Immature natural killer cell (primary cell): ENCODE measurements at places on chromosomes 5 and 9.

GRCh38 chr5:173679909-173680630, 63.6 kb upstream of the BOD1 start:
- H3K4me1 ChIP-seq: no peaks in the 10 kb centered on the region
- no peaks in the 10 kb centered on the region for H3K36me3 ChIP-seq
- H3K4me3 ChIP-seq: no peak overlapping the region
- no peak overlapping the region for H3K27ac ChIP-seq

- peak overlapping the region; percentile 74 for H3K4me3 ChIP-seq
- H3K36me3 ChIP-seq: no peaks in the 10 kb centered on the region
- H3K4me1 ChIP-seq: peaks cover 8% of the 10 kb centered on the region
These were observed 159.5 kb downstream of the GNA14 start for GRCh38 chr9:77488439-77489126.

- DNase-seq: no peak
- H3K4me1 ChIP-seq: no peaks in the 10 kb centered on the region
- no peak within 1 kb of the TSS for H3K4me3 ChIP-seq
- H3K27ac ChIP-seq: no peak within 1 kb of the TSS
- peaks cover 6% of the 10 kb centered on the region for H3K27me3 ChIP-seq
- H3K36me3 ChIP-seq: no peaks in the 10 kb centered on the region
These were observed at the start of gene RGS3 for GRCh38 chr9:113463418-113464285. TSS of gene RGS3 (plus strand) at chr9:113463727. CDS start at chr9:113463803, 76 bp downstream.

GRCh38 chr5:129135633-129136032, 41.1 kb downstream of the ISOC1 start:
- no peak for DNase-seq
- H3K27me3 ChIP-seq: no peaks in the 10 kb centered on the region
- H3K4me3 ChIP-seq: no peak overlapping the region
- no peaks in the 10 kb centered on the region for H3K4me1 ChIP-seq

GRCh38 chr9:93865245-93865644, 89.9 kb downstream of the BARX1 start:
- H3K27ac ChIP-seq: no peak overlapping the region
- no peaks in the 10 kb centered on the region for H3K36me3 ChIP-seq
- H3K4me1 ChIP-seq: no peaks in the 10 kb centered on the region

DNA sequence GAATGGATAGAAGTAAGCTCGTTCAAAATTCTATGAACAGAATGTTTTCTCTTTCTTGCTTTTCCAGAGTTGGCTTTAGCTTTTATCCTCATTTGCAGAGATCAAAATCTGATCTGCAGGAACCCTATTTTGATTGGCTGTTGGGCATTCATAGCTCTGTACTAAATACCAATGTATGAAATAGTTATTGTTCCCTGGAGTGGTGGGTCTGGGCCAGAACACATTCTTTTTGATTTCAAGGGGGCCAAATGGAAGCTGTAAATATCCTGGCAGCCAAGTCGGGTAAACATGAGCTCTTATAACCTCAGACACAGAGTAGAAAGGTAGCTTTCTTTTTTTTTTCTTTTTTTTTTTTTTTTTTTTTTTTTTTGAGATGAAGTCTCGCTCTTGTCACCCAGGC, 241.5 kb downstream of the PDZD2 start:
- no peaks in the 10 kb centered on the region for H3K27me3 ChIP-seq
- H3K4me3 ChIP-seq: no peak overlapping the region
- no peak overlapping the region for H3K27ac ChIP-seq
- no peaks in the 10 kb centered on the region for H3K36me3 ChIP-seq

DNA sequence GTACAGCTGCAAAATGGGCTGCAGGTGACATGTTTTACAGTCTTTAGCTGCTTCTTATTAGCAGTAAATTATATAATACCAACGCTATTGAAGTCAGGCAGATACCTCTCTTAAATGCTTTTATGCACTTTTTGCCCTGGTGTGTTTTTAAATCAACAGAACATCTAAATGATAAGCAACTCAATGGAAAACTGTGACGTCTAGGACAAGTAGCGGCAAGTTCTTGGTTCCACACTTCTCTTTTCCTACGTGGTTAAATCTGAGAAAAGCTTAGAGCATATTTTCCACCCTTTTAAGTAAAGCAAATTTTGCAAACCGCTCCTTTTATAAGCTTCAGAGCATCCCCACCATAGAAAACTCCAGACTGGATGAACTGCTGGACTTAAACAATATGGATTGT, 58.1 kb downstream of the CEMIP2 start:
- no peak for DNase-seq
- H3K27me3 ChIP-seq: peaks cover 6% of the 10 kb centered on the region
- H3K36me3 ChIP-seq: peaks cover 42% of the 10 kb centered on the region
- H3K4me3 ChIP-seq: no peak overlapping the region

- H3K4me1 ChIP-seq: no peaks in the 10 kb centered on the region
- H3K27ac ChIP-seq: no peak overlapping the region
- H3K36me3 ChIP-seq: no peaks in the 10 kb centered on the region
- H3K27me3 ChIP-seq: no peaks in the 10 kb centered on the region
These were observed 662.1 kb upstream of the FTMT start for GRCh38 chr5:121189342-121190305.

- no peak overlapping the region for H3K27ac ChIP-seq
- no peaks in the 10 kb centered on the region for H3K27me3 ChIP-seq
- H3K4me3 ChIP-seq: no peak overlapping the region
- DNase-seq: no peak
- no peaks in the 10 kb centered on the region for H3K36me3 ChIP-seq
These were observed 999.6 kb upstream of the DMAC1 start for GRCh38 chr9:8799206-8799605.

- H3K4me1 ChIP-seq: peaks cover 33% of the 10 kb centered on the region
- H3K4me3 ChIP-seq: no peak overlapping the region
- no peak overlapping the region for H3K27ac ChIP-seq
These were observed 142.8 kb downstream of the TMEM38B start for GRCh38 chr9:105836936-105837660.

DNA sequence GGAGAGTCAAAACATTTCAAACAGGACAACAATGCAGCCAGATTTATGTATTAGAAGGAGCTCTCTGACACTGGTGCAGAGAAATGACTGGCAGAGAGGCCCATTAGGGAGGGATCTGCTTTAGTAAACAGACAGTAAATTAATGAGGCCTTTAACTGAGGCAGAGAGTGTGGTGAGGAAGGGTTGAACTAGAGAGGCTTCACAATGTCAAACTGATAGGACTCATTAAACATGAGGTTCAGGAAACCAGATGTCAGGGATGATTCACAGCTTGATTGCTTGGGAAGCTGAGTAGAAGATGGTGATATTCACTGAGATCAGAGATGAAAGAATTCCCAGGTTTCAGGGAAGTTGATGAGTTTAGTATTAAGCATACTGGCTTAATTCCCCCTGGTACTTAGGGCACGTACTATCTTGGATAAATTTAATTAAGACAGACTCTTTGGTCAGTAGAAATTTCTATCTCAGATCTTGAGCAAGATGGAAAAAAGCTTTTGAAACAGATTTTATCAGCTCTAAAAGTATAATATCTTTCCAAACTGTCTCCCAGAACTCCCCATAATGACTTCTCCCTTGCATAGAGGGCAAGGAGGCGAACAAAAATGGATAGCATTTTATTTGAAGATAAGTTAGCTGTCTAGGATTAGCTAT, 8.6 kb upstream of the MUSK start:
- H3K27me3 ChIP-seq: peaks cover 4% of the 10 kb centered on the region
- DNase-seq: no peak
- no peak overlapping the region for H3K4me3 ChIP-seq

GRCh38 chr5:147465747-147466146, 44.1 kb downstream of the DPYSL3 start:
- no peak for DNase-seq
- H3K27ac ChIP-seq: no peak overlapping the region
- no peaks in the 10 kb centered on the region for H3K4me1 ChIP-seq
- H3K36me3 ChIP-seq: no peaks in the 10 kb centered on the region

- H3K4me1 ChIP-seq: no peaks in the 10 kb centered on the region
- H3K36me3 ChIP-seq: no peaks in the 10 kb centered on the region
- peaks cover 7% of the 10 kb centered on the region for H3K27me3 ChIP-seq
- no peak for DNase-seq
- H3K4me3 ChIP-seq: no peak overlapping the region
These were observed 19.1 kb downstream of the GLRA1 start for GRCh38 chr5:151905557-151905961.

DNA sequence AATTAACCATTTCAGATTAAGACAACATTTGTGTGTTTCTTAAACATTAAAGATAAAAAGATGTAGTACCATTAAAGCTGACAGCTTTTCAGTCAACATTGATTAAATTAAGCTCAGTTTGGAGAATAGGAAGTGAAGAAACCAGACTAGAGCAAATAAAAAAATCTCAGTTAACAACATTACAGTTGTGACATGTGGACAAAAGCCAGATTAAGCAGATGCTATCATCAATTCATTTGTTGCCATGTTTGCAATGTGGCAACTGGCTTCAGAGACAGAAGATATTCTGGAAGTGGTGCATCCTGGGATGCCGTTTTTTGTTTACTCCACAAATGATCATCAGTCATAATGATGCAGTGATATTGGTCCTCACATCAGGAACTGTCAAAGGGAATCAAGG, 70.3 kb upstream of the CNTLN start:
- no peak overlapping the region for H3K27ac ChIP-seq
- no peak for DNase-seq
- H3K4me1 ChIP-seq: no peaks in the 10 kb centered on the region
- H3K27me3 ChIP-seq: peaks cover 3% of the 10 kb centered on the region
- no peak overlapping the region for H3K4me3 ChIP-seq

- peaks cover 3% of the 10 kb centered on the region for H3K27me3 ChIP-seq
- no peak overlapping the region for H3K4me3 ChIP-seq
- H3K4me1 ChIP-seq: no peaks in the 10 kb centered on the region
- no peak for DNase-seq
- H3K27ac ChIP-seq: no peak overlapping the region
These were observed 124.3 kb downstream of the COL23A1 start for GRCh38 chr5:178465861-178466288.

- H3K4me1 ChIP-seq: no peaks in the 10 kb centered on the region
- H3K36me3 ChIP-seq: no peaks in the 10 kb centered on the region
- H3K4me3 ChIP-seq: no peak overlapping the region
- no peak for DNase-seq
- H3K27me3 ChIP-seq: peaks cover 2% of the 10 kb centered on the region
These were observed 168.3 kb downstream of the PRR16 start for GRCh38 chr5:120632430-120632829.

GRCh38 chr5:89871906-89872305, 537.6 kb downstream of the CETN3 start:
- H3K27me3 ChIP-seq: peaks cover 1% of the 10 kb centered on the region
- no peak overlapping the region for H3K4me3 ChIP-seq
- no peak for DNase-seq

- no peak overlapping the region for H3K27ac ChIP-seq
- H3K27me3 ChIP-seq: no peaks in the 10 kb centered on the region
- no peak for DNase-seq
- H3K36me3 ChIP-seq: no peaks in the 10 kb centered on the region
- H3K4me1 ChIP-seq: no peaks in the 10 kb centered on the region
- H3K4me3 ChIP-seq: no peak overlapping the region
These were observed 13.7 kb downstream of the DOLPP1 start for GRCh38 chr9:129094387-129095169.

DNA sequence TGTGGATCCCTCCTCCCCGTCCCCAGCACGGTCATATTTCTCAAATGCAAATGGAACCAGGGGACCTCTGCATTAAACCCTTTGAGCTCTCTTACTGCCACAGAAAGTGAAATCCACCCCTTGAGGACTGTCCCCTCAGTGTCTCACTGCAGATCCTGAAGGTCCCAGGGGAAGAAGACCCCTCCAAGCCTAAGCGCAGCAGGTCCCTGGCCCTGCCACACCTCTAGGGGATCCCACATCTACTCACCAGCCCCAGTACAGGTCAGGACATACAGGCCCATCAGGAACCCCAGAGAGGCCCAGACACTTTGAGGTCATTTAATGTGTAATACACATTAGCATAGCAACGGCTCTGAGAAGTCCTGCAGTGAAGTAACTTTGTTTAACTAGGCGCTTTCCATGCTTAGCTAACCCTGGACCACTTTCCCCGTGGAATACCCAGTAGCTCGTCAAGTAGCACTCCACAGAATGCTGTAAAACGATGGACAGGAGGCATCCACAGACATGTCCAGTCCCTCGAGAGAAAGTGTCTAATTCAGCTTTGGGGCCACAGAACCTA, 54.7 kb upstream of the ALDH1B1 start:
- H3K27ac ChIP-seq: no peak overlapping the region
- H3K36me3 ChIP-seq: no peaks in the 10 kb centered on the region
- no peaks in the 10 kb centered on the region for H3K27me3 ChIP-seq
- H3K4me1 ChIP-seq: peaks cover 16% of the 10 kb centered on the region

DNA sequence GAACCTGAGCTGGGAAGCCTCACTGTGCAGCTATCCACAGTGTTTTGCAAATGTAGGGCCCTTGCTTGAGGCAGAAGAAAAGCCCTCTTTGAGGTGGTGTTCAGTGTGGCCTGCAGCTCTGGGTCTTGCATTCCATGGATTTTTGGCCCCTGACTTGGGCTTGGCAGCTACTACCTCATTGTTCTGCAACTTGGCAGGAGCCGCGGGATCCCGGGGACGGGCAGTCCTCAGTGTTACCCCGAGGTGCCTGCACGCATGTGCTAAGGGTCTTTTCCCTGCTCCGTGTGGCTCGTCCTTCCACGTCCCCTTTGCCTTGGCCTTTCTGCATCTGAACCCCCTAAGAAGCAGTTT, 39.8 kb downstream of the NEK6 start:
- H3K4me3 ChIP-seq: no peak overlapping the region
- no peak for DNase-seq
- H3K4me1 ChIP-seq: peaks cover 61% of the 10 kb centered on the region
- no peak overlapping the region for H3K27ac ChIP-seq
- no peaks in the 10 kb centered on the region for H3K27me3 ChIP-seq
